Effector memory CD4-positive, alpha-beta T cell (primary cell): ENCODE measurements at places on chromosomes 4 and X.

DNA sequence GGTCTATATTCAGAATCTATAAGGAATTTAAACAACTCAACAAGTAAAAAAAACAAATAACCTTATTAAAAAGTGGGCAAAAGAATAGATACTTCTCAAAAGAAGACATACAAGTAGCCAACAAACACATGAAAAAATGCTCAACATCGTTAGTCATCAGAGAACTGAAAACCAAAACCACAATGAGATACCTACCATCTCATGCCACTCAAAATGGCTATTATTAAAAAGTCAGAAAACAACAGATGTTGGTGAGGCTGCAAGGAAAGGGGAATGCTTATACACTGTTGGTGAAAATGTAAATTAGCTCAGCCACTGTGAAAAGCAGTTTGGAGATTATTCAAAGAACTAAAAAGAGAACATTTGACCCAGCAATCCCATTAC, 201.6 kb downstream of the QDPR start:
- H3K27me3 ChIP-seq = no peaks in the 10 kb centered on the region
- DNase-seq = no peak
- H3K4me1 ChIP-seq = no peaks in the 10 kb centered on the region
- H3K4me3 ChIP-seq = no peak overlapping the region
- no peak overlapping the region for H3K27ac ChIP-seq

DNA sequence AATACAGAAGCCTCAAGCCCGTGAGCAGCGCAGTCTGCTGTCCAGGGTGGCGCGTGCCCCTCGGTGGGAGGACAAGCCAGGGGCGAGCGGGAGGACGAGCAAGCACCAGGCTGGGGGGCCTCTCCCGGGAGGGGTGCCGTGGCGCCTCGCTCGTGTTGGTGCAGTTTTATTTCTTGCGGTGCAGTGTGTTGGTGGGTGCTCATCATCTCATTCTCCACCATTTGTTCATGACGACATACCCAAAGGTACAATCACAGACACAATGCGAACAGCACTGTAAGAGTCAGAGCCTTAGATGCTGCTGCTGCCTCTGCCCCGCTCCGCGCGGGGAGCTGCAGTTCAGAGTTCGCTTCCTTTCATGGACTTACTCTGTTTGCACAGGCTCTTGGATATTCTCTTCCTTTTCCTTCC, 30.3 kb downstream of the RGS12 start:
- no peak overlapping the region for H3K27ac ChIP-seq
- DNase-seq = no peak
- H3K36me3 ChIP-seq = no peaks in the 10 kb centered on the region
- H3K4me3 ChIP-seq = no peak overlapping the region
- no peaks in the 10 kb centered on the region for H3K4me1 ChIP-seq

DNA sequence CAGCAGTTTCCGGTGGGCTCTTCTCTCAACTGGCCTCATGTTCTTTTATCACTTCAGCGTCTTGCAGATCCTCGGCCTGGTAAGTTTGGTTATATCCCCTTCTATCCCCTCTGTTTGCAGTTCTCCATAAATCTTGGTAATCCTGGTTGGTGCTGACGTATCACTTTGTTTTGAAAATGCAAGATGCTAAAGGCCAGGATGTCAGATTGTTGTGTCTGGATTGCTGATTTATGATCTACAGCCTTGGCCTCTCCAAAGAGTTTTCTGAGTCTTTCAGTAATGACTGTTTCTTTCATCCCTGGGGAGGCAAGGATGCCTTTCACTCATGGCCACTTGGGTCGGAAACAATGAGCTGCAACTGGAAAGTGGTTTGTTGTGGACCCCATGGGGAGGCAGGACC, 146.4 kb downstream of the AMMECR1 start:
- H3K4me3 ChIP-seq = no peak overlapping the region
- no peaks in the 10 kb centered on the region for H3K4me1 ChIP-seq
- H3K27ac ChIP-seq = no peak overlapping the region

GRCh38 chr4:112559053-112559452, 43.1 kb upstream of the NEUROG2 start:
- H3K27ac ChIP-seq = no peak overlapping the region
- H3K4me1 ChIP-seq = no peaks in the 10 kb centered on the region
- no peak for DNase-seq
- no peaks in the 10 kb centered on the region for H3K36me3 ChIP-seq
- no peaks in the 10 kb centered on the region for H3K27me3 ChIP-seq

DNA sequence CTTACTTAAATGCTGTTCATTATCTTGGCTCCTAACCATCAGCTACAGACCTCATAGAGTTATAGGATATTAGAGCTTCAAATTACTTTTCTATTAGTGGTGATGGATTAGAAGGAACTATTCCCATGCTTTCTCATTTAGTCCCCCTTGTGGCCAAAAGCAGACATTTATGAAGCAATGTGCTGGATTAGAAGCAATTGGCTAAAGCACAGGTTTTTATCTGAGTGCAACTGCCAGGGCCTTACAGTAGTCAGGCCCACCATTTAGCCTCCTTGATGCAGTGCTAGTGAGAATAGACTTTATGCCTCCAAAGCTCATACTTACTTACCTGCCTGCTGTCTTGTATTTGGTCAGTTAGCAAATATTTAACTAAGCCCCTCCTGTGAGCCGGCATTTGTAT, 93.0 kb downstream of the TSPAN7 start:
- no peak overlapping the region for H3K27ac ChIP-seq
- H3K27me3 ChIP-seq = no peaks in the 10 kb centered on the region
- no peak for DNase-seq
- no peak overlapping the region for H3K4me3 ChIP-seq
- no peaks in the 10 kb centered on the region for H3K36me3 ChIP-seq

- no peak overlapping the region for H3K4me3 ChIP-seq
- H3K36me3 ChIP-seq = no peaks in the 10 kb centered on the region
- H3K27me3 ChIP-seq = no peaks in the 10 kb centered on the region
- no peak for DNase-seq
- H3K27ac ChIP-seq = no peak overlapping the region
- no peaks in the 10 kb centered on the region for H3K4me1 ChIP-seq
Observed at GRCh38 chrX:71489540-71489939, 43.4 kb upstream of the OGT start.
